ENCODE measurements at places on chromosomes 16 and 17.

DNA sequence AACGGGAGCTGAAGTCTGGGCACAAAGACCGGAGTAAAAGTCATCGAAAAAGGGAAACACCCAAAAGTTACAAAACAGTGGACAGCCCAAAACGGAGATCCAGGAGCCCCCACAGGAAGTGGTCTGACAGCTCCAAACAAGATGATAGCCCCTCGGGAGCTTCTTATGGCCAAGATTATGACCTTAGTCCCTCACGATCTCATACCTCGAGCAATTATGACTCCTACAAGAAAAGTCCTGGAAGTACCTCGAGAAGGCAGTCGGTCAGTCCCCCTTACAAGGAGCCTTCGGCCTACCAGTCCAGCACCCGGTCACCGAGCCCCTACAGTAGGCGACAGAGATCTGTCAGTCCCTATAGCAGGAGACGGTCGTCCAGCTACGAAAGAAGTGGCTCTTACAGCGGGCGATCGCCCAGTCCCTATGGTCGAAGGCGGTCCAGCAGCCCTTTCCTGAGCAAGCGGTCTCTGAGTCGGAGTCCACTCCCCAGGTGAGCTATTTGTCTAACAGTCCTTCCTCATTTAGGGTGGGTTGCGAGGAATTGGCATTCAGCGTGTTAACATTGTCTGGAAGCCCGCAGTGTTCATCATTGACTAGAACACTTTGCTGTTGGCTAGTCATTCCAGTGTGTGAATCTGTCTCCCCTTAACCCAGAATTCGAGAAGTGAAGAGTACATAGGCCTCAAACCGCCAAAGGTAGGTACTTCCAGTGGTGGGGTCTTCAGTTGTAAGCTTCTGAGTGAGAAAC lies 1.5 kb downstream of the CDK12 start:
- DNase-seq = no peak

- no peak for DNase-seq
Observed at GRCh38 chr17:6551356-6551755, 5.0 kb downstream of the PITPNM3 start.

DNA sequence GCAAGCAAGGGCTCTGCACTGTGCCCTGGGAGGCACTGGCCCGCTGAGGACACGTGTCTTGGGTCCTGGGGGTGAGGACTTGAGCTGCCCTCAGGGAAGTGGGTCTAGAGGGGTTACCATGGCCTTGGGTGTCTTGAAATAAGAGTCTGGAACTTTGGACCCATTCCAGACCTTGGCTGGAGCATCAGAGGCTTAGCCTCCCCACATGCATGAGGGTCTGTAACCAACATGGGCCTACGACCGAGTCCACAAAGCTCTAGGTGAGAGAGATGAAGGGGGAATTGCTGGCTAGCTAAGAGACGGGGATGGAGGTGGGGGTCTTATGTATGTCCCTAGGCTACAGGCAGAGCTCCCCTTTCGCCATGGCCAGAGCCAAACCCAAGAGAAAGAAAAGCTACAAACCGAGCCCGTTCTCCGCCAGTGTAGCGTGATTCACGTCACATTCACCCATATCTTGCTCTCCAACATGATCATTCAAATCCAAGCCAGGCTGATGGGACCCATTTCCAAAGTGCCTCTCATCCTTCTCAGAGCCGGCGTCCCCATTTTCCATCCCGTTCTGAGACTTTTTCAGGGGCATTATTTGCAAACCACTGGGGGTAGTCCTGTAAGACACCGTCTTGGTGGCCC lies 120.1 kb downstream of the CDYL2 start:
- no peak for DNase-seq

GRCh38 chr17:68851890-68852289 lies 103.3 kb downstream of the ABCA8 start:
- DNase-seq = no peak

DNA sequence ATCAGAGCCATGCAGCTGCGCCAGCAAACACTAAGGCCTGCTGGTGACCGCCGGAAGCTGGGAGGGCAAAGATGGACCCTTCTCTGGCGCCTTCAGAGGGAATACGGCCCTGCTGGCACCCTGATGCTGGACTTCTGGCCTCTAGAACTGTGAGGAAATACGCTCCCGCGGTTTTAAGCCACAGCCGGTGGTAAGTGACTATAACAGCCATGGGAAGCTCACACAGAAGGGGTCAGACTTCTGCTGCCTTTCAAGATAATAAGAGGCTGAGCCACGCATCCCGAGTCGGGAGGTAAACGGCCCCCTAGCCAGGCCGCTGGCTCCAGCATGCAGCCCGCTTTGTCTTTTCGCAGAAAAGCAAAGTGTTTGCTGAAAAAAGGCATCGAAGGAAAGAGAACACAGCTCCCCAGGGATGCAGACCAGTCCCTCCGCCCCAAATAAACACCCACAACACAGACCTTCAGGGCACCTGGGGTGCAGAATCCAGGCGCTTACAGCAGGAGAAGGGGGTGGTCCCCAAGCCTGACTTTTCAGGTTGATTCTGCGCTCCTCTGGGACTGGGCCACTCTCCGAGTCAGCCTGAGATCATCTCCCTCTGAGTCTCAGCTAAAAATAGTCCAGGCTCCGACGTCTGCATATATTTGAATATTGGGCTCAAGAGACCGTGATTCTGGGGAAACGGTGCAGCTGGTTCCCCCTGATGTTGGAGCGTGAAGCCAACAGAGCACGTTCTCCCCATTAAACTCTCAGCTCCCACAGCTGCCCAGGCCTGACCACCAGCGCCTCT lies 89.7 kb downstream of the MGAT5B start:
- no peak for DNase-seq

DNA sequence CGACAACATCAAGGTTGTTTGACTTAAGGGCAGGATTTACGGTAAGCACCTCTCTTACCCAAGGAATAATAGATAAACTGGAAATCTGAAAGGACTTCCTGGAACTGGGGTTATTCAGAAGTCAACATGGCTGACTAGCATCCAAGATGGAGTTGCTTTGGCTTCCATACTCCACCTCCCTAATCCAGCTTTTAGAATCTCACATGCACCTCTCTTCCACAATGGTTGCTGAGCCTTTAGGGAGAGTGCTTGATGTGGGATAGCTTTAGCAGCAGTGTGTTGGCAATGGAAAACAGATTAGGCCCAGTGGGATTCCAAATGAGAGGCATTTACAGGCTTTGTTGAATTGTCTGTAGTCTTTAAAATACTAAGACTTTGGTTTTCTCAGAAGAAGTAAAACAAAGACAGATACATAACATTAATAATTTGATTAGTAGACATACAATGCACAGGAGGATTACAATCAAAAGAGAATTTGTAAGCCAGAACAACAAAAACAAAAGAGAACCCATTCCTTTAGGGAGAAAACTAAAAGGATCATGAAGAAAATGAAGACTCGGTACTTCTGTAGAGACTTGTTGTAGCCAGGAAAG lies 222.0 kb downstream of the HS3ST3B1 start:
- DNase-seq = no peak

Data from NCI-H146 (cell line).